ENCODE measurements at places on chromosomes 4 and X. TPM values are rescaled to one million over a fixed set of nuclear protein-coding genes. Genes with fewer than 3 reads are reported as not detected.
A peak's percentile ranks its signal among the peaks of the same experiment; 100 is the strongest.

DNA sequence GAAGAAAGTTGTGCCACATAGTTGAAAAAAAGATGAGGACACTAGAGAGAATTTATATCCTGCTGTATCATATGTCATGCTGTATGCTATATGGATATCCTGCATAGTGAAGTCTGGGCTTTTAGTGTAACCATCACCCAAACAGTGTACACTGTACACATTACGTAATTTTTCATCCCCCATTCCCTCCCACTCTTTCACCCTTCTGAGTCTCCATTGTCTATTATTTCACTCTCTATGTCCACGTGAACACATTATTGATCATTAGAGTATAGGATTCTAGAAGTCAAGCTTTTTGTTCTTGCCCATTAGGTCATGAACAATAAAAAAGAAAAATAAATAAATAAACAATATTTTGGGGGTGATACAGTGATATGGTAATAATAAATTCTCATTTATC lies 18.0 kb upstream of the FRYL start:
- H3K4me1 ChIP-seq = no peaks in the 10 kb centered on the region
- H3K27ac ChIP-seq = no peak overlapping the region
- H3K36me3 ChIP-seq = no peaks in the 10 kb centered on the region
- no peak for DNase-seq
- no peak overlapping the region for H3K4me3 ChIP-seq

DNA sequence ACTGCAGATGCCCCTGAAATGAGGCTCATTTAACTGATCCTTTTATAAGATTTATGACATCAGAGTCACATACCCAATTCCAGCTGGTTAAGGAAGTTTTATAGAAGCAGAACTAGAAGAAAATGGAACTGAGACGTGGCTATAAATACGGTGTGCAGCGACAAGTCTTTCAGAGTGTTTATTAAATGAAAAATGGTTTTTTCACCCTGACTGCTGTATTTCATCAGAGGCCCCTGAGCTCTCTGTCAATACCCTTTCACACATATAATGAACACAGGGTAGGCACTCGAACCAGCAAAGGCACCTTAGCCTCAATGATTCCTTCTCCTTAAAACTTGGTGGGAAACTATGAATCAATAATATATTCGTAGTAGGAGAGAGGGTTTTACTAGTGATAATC lies 380.8 kb upstream of the ANXA10 start:
- H3K27me3 ChIP-seq = no peaks in the 10 kb centered on the region
- H3K4me1 ChIP-seq = no peaks in the 10 kb centered on the region
- H3K36me3 ChIP-seq = no peaks in the 10 kb centered on the region
- H3K4me3 ChIP-seq = no peak overlapping the region
- no peak overlapping the region for H3K27ac ChIP-seq

- H3K4me3 ChIP-seq = no peak overlapping the region
- H3K36me3 ChIP-seq = no peaks in the 10 kb centered on the region
- no peak overlapping the region for H3K27ac ChIP-seq
- H3K4me1 ChIP-seq = no peaks in the 10 kb centered on the region
- H3K27me3 ChIP-seq = no peaks in the 10 kb centered on the region
These were observed 151.1 kb downstream of the PJA1 start for GRCh38 chrX:69014200-69014599.

DNA sequence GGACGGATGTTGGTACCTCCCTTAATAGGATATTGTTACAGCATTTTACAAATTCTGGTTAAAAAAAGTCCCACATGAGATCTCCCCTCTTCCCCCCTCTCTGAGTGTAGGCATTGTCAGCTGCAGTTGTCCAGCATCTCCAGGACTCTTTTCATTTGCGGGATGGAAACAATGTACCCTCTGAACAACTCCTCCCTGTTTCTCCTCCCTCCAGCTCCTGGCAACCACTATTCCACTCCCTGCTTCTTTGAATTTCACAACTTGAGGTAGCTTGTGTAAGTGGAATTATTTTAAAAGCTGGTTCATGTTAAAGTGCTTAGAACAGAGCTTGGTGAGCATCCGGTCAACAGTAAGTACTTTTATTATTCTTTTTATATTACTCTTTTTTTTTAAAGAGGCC lies 69.8 kb downstream of the TBL1X start:
- H3K4me3 ChIP-seq = no peak overlapping the region
- H3K4me1 ChIP-seq = peaks cover 40% of the 10 kb centered on the region
- no peak for DNase-seq
- H3K27ac ChIP-seq = no peak overlapping the region

DNA sequence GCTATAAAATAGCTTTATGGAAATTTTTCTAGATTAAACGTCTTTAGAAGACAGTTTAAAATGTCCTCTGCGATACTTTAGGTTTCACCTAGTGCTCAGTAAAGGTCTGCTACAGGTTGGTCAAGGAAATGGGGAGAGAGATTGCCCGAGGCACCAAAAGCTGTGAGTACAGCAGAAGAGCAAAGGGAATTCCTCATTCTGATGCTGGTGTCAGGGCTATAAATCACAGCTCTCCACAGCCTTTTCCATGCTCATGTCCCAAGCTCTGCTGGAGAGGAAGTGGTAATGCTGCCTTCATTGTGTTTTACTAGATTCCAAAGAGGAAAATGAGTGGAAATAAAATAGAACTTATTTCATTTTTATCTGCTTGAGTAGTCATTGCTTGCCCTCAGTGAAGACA lies 2060.4 kb downstream of the ARAP2 start:
- no peak overlapping the region for H3K27ac ChIP-seq
- H3K4me3 ChIP-seq = no peak overlapping the region
- DNase-seq = no peak
- H3K4me1 ChIP-seq = no peaks in the 10 kb centered on the region

DNA sequence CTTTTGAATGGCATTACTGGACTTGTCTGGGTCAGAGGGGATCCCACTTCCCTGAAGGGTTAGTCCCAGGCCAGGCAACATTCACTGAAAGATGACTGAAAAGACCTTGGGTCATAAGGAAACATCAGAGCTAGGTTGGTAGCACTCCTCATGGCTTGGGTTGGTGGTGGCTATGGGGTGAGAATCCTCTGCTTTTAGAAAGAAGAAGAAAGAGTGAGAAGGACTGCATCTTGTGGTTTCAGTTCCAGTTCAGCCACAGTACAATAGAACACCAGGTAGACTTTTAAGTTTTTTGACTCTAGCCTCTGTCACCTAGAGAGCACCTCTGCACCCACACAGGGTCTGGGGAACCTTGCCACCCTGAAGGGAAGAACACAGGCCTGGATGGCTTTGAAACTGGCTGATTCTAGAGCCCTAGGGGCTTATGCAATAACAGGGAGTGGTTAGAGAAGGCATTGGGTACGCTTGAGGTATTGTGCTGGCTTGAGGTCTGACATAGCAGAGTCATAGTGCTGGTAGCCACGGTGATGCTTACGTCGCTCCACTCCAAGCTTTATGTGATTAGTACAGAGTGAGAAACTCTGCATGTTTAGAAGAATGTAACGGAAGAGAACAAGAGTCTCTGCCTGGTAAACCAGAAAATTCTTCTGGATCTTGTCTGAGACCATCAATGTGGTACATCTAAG lies 36.5 kb downstream of the PRR32 start:
- H3K36me3 ChIP-seq = no peaks in the 10 kb centered on the region
- no peak overlapping the region for H3K4me3 ChIP-seq
- no peaks in the 10 kb centered on the region for H3K27me3 ChIP-seq
- DNase-seq = no peak

DNA sequence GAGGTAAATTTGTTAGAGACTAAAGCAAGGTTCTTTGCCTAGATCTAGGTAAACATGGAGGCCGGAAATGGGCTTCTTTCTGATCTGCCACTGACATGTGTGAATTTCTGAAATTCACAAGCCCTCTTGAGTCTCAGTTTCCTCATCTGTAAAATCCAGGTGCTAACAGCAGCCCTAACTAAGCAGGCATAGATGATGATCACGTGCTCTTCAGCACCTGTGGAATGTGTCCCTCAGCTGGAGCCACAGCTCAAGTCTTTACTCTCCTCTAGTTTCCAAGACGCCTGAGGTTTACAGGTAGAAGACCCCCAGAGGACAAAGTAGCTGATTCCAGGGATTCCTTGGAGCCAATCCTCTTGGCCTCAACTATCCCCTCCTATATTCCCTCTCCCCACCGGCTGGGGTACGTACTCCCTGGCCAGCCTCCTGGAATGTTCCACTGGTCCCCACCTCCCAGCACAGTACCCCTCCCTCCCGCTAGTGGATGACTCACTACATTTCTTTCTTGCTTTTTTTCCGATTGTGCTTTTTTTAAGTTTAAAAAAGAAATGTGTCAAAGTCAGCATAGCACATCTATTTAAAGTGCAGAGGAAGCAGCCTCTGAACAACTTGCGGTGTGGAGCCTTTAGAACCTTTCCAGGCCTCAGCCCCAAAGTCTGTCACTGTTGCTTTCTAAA lies 98.4 kb downstream of the PHKA2 start:
- H3K4me3 ChIP-seq = peak overlapping the region; percentile 77
- H3K36me3 ChIP-seq = no peaks in the 10 kb centered on the region
- peaks cover 29% of the 10 kb centered on the region for H3K4me1 ChIP-seq
- H3K27ac ChIP-seq = peak overlapping the region; percentile 88
- DNase-seq = no peak

- no peaks in the 10 kb centered on the region for H3K27me3 ChIP-seq
- no peak overlapping the region for H3K27ac ChIP-seq
- no peak for DNase-seq
- H3K36me3 ChIP-seq = no peaks in the 10 kb centered on the region
- no peak overlapping the region for H3K4me3 ChIP-seq
These were observed 223.0 kb upstream of the ZIC3 start for GRCh38 chrX:137342969-137343368.

The GRIA3 gene
- total RNA-seq = not detected

The FMR1 gene
- 44.5 TPM for total RNA-seq

The LINC00632 gene
- total RNA-seq = 0.31 TPM

The SHOX gene
- total RNA-seq = not detected

The FAT4 gene
- not detected for total RNA-seq

The NSG1 gene
- total RNA-seq = 17.8 TPM

The SULT1E1 gene
- total RNA-seq = not detected

The FGF13 gene
- total RNA-seq = not detected

Measured in activated CD8-positive, alpha-beta T cell treated with anti-CD3 and anti-CD28 coated beads, Interleukin-2, amount 10 ng/mL, durations not matched to agents 7 days and 5 days (primary cell).